ENCODE measurements at places on chromosomes 11 and 22.

DNA sequence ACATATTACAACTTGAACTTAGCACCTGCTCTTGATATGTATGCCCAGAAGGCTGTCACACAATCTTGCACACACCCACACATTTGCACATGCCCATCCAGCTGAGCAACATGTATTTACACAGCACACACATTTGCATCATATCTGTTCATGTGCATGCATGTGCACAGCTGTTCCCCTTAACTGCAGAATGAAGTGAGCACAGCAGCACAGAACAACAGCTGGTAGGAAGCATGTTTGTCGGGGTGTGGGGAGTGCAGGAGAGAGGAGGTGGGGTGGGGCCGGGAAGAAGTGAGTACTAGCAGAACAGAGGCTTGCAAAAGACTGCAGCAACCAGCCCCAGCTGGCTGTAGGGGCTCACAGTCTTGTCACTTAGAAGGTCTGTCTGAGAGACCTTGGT, 296.5 kb downstream of the KIRREL3 start:
- DNase-seq = no peak

GRCh38 chr11:128474036-128474874, 113.1 kb downstream of the ETS1 start:
- DNase-seq = no peak

- no peak for DNase-seq
Measured at GRCh38 chr11:81979448-81979847, 754.2 kb downstream of the FAM181B start.

- DNase-seq = no peak
Measured at GRCh38 chr22:30386608-30386959, 627 bp downstream of the RNF215 start.

- DNase-seq = no peak
Measured at GRCh38 chr11:59187035-59187434, 15.1 kb downstream of the DTX4 start.

GRCh38 chr11:129451524-129451923, 75.9 kb downstream of the BARX2 start:
- DNase-seq = no peak

- no peak for DNase-seq
Measured at GRCh38 chr22:30970356-30970746, 1.3 kb downstream of the TUG1 start.

- no peak for DNase-seq
Measured at GRCh38 chr22:36350751-36351594, 36.8 kb downstream of the MYH9 start.
